ENCODE measurements at places on chromosomes 3 and 15.

- DNase-seq, result no peak
These were observed 63.8 kb upstream of the XCR1 start for GRCh38 chr3:46091046-46091445.

GRCh38 chr3:26104851-26105251 is 315.0 kb downstream of the OXSM start:
- DNase-seq, result no peak

- DNase-seq, result no peak
These were observed 24.6 kb upstream of the IL20RB start for GRCh38 chr3:136932978-136933772.

- DNase-seq, result no peak
These were observed 129.6 kb downstream of the FOXP1 start for GRCh38 chr3:71453822-71454511.

DNA sequence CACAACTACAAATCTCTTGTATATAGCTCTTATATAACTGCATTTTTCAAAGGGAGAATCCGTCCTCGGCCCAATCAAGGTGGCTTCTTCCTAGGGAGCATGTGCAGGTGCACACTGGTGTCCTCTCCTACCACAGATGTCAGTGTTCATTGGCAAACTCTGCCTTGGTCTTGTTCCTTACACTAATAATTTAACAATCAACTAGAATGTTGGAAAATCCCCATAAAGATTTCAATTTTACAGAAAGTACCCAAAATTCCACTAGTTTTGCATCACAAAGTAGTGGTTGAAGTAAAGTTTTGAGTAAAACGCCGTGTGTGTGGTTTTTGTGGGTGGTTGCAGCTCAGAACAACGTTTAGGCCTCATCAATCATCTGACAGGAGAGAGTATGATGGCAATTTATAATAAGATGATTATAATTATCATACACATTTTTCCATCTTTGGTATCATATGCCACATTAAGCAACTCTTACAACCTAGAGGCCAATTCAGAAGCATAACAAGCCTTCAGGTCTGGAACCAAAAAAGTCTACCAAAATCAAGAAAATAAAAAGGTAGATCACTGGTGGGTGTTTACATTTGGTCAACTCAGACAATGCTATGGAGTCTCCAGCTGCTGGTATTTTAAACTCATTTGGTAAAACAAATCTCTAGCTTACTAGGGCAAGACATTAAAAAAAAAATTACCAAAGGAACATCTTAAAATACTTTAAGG is 128.9 kb upstream of the BHLHE40 start:
- no peak for DNase-seq

GRCh38 chr3:101836652-101837598 is 12.4 kb upstream of the NFKBIZ start:
- no peak for DNase-seq

- DNase-seq, result no peak
These were observed 9.6 kb downstream of the ZBTB11 start for GRCh38 chr3:101667331-101667730.

GRCh38 chr15:71115567-71116351 is 488 bp downstream of the THSD4 start:
- no peak for DNase-seq

- DNase-seq, result no peak
These were observed 97.9 kb upstream of the EIF1B start for GRCh38 chr3:40211579-40211978.

GRCh38 chr15:50119063-50120040 is at the start of gene ATP8B4:
Gene ATP8B4 (minus strand): TSS chr15:50119233. CDS start chr15:50106966, 12,267 bp downstream.
- no peak for DNase-seq

GRCh38 chr15:75620058-75620820 is 5.3 kb downstream of the SNUPN start:
- DNase-seq, result no peak

DNA sequence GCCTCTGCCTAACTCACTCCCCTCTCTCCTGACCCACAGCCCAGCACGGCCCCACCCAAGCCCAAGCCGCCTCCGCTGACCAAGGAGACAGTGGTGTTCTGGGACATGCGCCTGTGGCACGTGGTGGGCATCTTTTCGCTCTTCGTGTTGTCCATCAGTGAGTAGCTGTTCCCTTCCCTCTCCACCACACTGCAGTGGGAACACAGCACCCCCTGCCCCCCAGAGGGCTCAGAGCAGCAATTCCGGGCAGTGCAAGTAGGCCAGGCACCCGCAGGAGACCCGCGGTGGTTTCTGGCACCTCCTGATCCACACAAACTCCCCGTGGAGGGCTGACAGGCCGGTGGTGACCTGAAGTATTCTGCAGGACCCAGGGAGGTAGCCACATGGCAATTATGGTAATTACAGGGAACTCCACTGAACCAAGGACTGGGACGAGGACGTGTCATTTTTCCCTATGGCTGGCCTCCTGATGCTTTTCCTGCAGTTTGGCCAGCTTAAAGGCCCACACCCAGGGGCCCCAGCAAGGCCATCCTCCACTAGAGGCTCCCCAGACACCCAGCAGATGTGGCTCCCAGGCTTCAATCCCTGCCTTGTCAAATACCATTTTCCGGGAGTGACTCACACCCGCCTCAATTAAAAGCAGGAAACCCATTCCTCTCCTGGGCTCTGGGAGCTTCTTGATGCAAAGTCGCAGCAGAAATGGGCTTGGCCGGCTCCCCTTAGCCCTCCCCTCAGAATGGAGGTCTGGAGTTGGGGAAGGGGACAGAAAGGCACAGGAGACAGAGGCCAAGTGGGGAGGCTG is 4.8 kb downstream of the TMIE start:
- no peak for DNase-seq

GRCh38 chr3:62982795-62983455 is 107.7 kb upstream of the CADPS start:
- DNase-seq, result no peak

DNA sequence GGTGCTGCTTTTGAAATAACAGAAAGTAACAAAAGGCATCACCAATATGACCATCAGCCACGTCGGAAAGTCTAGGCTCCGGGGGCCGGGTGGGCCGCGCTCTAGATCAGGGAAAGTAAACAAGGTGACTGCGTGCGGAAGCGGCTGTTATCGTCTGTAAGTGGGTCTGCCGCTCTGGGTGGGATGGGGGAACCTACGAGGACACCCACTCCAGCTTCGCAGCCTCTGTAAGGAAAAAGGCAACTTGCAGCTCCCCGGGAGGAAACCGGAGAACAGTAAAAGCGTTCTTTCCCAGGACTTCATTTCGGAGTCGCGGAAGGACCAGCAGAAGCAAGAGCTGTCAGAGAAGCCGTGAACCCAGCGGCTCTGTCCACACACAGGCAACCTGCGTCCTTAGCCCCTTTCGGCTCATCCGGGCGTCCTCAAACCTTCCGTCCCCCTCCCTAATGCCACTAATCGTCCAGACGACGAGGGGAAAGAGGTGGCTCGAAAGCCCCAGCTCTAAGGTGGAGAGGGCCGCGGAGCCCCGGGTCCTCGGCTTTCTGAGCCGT is 461 bp downstream of the XRN1 start:
- DNase-seq, result no peak

- DNase-seq, result no peak
These were observed 21.9 kb upstream of the USP13 start for GRCh38 chr3:179630753-179631451.

- no peak for DNase-seq
These were observed 470.8 kb downstream of the SOX2 start for GRCh38 chr3:182182531-182182968.

DNA sequence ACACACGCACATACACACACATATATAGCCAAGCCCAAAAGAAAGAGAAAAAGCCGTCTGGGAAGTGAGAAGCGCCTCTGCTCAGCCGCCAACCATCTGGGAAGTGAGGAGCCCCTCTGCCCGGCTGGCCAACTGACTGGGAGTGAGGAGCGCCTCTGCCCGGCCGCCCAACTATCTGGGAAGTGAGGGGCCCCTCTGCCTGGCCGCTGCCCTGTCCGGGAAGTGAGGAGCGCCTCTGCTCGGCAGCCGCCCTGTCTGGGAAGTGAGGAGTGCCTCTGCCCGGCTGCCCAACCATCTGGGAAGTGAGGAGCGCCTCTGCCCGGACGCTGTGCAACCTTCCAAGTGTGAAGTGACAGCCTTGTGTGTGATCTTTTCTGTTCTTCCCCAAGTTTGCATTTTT is 49.2 kb downstream of the FHIT start:
- DNase-seq, result no peak

GRCh38 chr3:76669322-76669721 is 370.6 kb upstream of the ROBO2 start:
- no peak for DNase-seq

DNA sequence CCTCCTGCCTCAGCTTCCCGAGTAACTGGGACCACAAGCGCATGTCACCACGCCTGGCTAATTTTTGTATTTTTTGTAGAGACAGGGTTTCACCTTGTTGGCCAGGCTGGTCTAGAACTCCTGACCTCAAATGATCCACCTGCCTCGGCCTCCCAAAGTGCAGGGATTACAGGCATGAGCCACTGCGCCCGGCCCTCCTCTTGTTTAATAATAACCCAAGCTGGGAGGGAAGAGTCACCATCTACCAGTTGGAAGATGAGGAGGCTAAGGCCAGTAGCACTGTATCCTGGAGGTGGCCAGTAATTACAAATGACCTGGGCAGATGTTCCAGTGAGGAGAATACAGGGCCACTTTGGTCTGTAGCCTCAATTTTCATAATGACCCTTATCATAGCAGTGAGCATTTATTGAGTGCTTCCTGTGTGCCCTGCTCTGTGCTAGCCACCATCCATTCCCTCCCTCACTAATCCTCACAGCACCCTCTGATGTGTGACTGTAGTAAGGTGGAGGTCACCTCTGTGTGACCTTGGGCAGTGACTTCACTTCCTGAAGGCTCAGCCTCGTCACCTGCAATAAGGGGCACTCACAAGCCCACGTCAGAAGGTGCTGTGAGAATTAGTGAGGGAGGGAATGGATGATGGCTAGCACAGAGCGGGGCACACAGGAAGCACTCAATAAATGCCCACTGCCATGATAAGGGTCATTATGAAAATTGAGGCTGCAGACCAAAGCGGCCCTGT is 64.2 kb downstream of the ABTB1 start:
- DNase-seq, result no peak

DNA sequence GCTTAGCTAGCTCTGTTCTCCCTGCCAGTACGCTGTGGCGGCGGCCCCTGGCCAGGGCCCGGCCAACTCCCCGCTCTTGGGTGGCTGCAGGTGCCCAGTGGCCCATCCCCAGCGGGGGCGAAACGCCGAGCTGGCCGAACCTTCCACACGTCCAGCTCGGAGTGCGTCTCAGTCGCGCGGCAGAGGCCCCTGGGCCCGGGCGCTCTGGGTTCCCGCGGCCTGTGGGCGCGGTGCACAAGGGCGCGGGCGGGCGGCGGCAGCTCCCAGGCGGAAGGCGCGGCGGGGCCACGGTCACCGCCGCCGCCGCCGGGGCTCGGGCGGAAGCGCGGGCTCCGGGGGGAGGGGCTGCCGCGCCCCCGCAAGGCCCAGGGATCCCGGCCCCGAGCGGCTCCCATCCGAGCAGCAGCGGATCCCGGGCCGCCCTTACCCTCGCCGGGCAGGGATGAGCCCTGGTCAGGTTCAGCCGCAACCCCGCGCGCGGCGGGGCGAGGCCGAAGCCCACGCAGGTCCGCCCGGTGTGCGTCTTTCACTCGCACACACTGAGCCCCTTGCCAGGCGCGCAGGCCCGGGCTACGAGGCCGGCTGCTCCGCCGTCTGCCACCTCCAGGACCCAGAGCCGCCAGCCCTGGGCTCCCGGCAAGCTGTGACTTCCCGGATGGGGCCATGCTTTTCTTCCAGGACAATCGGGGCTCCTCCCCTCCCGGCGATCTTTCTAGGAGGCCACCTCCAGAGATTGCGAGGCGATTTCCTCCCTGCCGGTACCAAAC is 54.2 kb downstream of the CCDC54 start:
- peak; percentile 11 for DNase-seq

DNA sequence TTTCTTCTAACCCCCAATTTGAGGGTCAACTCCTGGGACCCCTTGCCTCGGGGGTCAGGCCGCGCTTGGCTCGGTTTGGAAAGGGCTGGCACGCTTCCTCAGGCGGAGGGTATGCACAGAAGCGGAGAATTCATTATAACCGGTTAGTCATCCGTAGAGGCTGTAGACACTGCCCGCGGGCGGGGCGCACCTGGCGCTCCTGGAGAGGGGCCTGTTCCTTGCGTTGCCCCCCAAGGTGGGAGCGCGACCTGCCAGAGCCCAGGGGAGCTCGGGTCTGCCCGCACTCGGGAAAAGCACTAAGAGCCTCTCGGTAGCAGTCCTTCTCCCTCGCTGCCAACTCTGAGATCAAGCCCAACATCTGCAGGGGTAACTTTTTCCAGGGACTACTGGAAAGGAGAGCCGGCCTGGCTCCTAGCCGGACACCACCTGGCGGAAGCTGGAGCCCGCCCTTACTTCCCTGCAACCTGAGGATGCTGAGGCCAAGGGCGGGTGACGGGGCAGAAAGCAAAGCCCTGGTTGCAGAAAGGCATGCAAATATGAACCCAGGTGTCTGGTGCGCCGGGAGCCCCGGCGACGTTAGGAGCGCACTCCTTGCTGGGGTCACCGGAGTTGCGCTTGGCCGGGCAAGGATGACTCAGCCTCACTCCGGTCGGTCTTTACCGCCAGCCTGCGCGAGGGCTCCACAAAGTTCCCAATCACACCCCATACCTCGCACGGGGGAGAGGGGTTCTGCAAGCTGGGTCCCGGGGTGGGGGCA is 1.5 kb upstream of the CACNA2D3 start:
- DNase-seq, result no peak

- no peak for DNase-seq
These were observed 218.7 kb downstream of the FEZF2 start for GRCh38 chr3:62154457-62155148.

GRCh38 chr3:49007771-49008528 is 759 bp downstream of the WDR6 start:
- peak; percentile 75 for DNase-seq

DNA sequence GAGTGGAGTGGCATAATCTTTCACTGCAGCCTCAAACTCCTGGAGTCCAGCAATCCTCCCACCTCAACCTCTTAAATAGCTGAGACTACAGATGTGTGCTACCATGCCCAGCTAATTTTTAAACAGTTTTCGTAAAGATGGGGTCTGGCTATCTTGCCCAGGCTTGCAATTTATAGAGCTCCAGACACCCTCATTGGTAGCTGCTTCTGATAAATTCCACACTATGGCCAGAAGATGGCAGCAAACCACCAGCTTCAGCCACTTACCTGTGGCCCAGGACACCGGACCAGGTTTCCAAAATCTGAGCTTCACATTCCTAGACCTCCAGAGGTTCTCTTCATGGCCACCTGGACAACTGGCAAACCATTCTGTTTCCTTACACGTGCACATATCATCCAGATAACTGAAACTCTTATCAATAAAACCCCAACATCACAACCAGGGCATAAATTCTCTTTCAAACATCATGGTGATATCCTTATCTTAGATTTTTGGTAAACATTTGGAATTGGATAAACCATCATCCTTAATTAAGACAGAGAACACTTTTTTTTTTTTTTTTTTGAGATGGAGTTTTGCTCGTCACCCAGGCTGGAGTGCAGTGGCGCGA is 28.9 kb downstream of the FBXW12 start:
- peak; percentile 26 for DNase-seq

GRCh38 chr3:178369006-178369405 is 167.2 kb upstream of the KCNMB2 start:
- no peak for DNase-seq

DNA sequence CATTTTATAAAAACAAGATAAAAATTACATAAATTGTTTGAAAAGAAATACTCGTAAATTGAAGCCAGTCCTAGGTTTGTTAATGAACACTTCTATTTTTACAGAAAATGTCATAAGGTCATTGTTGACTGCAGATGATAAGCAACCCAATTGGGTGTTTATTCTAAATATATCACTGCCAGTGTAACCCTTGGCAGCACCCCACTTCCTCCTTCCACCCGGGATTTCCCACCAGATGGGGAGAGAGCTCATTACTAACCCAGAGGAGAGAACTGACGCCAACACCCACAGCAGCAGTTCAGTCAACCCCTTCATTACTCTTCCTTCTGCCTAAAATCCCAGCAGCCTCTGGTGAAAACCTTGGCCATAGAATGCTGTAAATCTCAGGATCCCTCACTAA is 307.6 kb downstream of the GAP43 start:
- DNase-seq, result no peak

Data from stimulated activated CD8-positive, alpha-beta memory T cell treated with anti-CD3 and anti-CD28 coated beads, Interleukin-4, amount 100 ng/mL, for 24 hours (primary cell).